ENCODE measurements at places on chromosomes 12 and 14.

DNA sequence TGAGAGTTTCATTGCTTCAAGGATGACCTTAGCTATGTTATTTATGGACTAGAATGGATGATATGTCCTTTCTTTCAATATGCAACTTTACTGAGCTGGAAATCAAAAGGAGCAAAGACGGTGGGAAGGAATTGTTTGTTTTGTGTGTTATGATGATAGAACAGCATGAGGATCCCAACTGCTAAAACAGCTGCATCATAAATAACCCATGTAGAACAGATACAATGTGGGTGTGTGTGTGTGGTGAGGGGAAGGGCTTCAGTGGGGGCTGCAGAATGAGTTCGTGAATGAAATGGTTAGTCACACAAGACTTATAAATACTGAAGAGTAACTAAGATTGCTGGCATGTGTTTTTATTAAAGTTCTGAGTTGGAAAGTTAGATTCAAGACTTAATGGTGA is 80.1 kb downstream of the DACT1 start:
- DNase-seq, result no peak

DNA sequence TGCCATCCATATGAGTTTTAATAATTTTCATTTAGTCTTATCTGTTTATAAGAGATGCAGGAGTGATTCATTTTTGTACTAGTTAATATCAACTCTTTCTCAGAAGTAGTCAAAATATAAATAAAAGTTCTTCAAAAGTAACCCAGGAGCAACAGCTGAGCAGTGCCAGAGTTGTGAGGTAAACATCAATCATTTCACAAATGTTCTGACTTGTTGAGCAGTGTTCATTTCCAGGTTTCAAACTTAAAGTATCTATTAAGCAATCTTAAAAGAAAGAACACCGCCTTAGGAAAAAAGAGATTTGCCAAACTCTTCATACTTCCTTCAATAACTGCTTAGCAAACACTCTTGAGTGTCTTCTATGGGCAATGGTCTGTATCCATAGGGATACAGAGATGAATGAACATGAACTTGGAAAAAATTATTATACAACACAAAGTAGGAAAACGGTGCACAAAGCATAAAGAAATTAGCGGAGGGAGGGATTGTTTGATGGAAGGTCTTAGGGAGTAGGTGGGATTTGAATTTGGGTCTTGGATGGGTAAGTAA is 41.9 kb upstream of the POC1B start:
- DNase-seq, result no peak

DNA sequence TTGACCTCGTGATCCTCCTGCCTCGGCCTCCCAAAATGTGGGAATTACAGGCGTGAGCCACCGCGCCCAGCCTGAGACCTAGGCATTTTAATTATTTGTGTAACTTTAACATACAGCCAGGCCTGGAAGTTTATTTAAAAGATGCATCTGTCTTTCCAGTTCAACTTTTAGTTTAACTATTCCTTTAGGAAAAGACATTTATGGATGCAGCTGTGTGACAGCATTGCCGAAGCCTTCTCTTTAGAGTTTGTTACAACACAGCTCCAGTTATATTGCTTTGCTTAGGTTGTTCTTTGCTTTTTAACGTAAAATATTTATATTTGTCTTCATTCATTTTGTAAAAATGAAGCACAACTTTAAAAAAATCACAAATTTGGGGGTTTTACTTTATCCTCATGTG is 67.0 kb downstream of the DIP2B start:
- no peak for DNase-seq

DNA sequence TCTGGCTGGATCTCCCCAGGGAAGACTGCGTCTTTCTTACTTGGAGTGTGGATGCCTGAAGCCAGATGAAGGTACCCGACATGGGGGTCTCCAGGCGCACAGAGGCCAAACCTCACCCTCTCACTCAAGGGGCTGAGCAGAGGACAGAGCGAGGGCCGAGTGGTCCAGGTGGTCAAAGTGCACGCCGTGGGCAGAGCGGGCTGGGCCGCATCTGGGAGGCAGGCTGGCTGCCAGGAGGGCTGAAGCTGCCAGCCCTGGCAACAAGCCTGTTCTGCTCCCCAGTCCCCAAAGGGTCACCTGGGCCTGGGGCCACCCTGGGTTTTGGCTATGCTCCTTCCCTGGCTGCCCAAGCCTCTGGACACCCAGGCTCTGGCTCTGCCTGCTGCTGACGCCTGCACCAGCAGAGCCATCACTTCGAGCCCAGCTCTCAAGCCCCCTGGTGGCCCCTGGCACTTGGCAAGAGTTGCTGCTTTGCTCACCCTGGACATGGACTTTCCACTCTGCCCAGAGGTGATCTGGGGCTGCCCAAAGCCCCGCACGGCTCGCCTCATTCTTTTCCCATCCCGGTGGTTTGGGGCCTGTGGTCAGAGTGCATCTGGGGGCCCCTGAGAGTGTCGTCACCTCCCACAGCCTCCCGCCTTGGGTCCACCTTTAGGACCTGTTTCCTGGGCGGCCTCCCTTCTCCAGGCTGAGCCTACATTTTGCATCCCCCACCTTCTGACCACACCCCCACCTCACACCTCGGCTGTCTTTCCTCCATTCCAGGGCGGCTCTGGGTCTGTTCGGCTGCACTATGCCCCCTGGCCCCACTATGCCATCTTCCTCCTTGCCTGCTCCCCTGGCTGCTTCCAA is 2.8 kb downstream of the ADSS1 start:
- DNase-seq, result no peak

DNA sequence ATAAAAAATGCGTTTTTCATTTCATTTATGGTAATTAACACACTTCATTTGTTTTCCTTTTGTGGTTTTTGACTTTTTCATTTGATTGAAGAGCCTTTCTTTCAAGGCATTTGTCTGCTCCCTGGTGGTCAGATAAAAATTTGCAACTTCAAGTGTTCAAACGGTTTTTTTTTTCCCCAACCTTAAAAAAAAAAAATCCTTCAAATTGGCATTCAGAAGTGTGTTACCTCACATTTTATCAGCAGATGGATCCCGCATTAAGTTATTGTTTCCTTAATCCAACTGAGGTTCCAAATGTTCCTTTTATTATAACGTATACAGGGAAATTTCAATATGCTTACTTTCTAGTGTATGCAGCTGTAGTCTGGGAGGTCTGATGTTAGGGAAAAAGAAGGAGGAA is 47.2 kb downstream of the MYF5 start:
- no peak for DNase-seq

DNA sequence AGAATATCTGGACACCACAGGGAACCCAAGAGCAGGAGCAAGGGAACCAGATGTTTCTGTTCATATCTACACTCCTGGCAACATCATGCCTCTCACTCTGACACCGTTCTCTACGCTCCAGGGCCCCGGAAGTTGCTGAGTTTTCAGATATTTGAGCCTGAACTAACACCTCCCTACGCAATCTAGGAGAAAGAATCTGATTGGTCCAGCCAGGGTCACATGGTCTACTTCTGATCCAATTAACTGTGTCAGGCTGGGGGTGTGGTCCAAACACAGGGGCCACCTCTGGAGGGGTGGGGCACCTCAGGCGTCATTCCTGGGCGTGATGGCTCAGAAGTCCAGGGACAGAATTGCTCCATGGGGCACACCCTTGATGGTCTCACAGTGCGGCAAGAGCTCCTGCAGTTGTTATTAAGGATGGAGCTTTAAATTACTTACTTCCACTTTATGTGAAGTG is 165.5 kb downstream of the PTPN11 start:
- DNase-seq, result no peak

GRCh38 chr14:97538749-97539410 is 741.7 kb downstream of the VRK1 start:
- peak; percentile 71 for DNase-seq

GRCh38 chr14:94051115-94051514 is 25.0 kb downstream of the OTUB2 start:
- peak; percentile 56 for DNase-seq

GRCh38 chr12:54418441-54419087 is 502 bp downstream of the ITGA5 start:
- DNase-seq, result no peak

GRCh38 chr12:96876966-96877365 is 30.1 kb upstream of the NEDD1 start:
- DNase-seq, result no peak

DNA sequence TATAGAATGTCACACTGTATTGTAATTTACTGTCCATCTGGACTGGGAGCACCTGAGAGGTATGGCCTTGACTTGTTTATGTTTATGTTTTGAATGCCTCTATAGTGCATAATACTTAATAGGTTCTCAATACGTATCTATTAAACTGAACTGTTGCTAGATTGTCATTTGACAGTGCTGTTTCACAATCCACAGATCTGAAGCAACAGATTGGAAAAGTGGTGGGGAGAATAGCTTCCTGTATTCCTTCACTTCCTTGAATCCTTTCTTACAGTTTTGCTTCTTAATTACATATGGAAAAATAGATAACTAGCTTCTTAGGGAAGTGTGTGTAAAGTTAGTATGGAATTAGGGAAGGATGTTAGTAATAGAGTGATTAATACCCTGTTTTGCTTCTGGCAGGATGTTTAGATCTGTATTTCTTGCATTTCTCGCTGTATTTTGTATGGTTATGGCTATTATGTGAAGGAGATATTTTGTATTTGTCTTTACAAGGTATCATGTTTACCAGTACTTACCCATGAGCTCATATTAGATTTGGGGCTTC is 4.5 kb downstream of the CNOT2 start:
- no peak for DNase-seq

GRCh38 chr12:72264548-72265175 is 7.5 kb upstream of the TRHDE start:
- DNase-seq, result no peak

GRCh38 chr14:101288436-101289229 is 272.7 kb upstream of the DIO3 start:
- DNase-seq, result no peak
